HCT116 (cell line): ENCODE measurements at places on chromosomes 12 and 14. TPM values are rescaled to one million over a fixed set of nuclear protein-coding genes. Genes with fewer than 3 reads are reported as not detected.

GRCh38 chr14:100534528-100535286 is 52.5 kb downstream of the BEGAIN start:
- H3K36me3 ChIP-seq, result no peaks in the 10 kb centered on the region
- H3K4me3 ChIP-seq, result no peak overlapping the region
- no peak overlapping the region; the same call in 1 of the 2 replicates for H3K27ac ChIP-seq
- no peaks in the 10 kb centered on the region for H3K27me3 ChIP-seq
- H3K4me1 ChIP-seq, result peaks cover 14% of the 10 kb centered on the region
- no peak for DNase-seq

DNA sequence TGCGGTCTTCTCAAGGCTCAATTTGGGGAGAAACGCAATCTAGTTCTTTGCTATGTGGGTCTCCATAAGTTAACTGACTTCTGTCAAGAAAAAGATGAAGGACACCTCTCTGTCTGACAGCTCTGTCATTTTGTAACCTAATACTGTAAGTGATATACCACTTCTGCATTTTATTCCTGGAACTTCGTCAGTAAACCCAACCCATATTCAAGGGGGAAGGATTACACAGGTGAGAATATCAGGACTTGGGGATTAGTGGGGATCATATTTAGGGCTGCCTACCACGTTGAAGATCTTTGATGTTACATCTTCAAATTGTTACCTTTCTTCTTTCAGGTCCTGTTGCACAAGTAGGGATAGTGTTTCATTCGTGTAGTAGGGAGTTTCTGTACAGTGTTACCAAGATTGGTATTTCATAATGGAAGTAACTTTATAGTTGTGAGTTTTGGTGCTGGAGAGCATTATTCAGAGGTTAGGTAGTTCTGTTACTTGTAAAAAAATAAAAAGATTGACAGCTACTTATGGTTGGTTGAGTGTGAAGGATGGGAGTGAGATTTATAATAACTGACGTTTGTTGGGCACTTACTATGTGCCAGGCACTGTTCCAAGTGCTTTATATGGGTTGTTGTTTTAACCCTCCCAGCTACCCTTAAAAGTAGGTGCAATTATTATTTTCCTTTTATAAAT is 1.6 kb downstream of the TMEM260 start:
- H3K4me1 ChIP-seq, result peaks cover 10% of the 10 kb centered on the region
- H3K36me3 ChIP-seq, result peaks cover 3% of the 10 kb centered on the region
- peak overlapping the region; percentile 97 for H3K4me3 ChIP-seq
- H3K27me3 ChIP-seq, result no peaks in the 10 kb centered on the region

GRCh38 chr14:103372552-103373304 is 12.5 kb upstream of the MARK3 start:
- no peaks in the 10 kb centered on the region for H3K27me3 ChIP-seq
- no peak overlapping the region for H3K4me3 ChIP-seq
- DNase-seq, result peak; percentile 72
- no peaks in the 10 kb centered on the region for H3K36me3 ChIP-seq
- no peak overlapping the region for H3K27ac ChIP-seq
- H3K4me1 ChIP-seq, result peaks cover 13% of the 10 kb centered on the region

DNA sequence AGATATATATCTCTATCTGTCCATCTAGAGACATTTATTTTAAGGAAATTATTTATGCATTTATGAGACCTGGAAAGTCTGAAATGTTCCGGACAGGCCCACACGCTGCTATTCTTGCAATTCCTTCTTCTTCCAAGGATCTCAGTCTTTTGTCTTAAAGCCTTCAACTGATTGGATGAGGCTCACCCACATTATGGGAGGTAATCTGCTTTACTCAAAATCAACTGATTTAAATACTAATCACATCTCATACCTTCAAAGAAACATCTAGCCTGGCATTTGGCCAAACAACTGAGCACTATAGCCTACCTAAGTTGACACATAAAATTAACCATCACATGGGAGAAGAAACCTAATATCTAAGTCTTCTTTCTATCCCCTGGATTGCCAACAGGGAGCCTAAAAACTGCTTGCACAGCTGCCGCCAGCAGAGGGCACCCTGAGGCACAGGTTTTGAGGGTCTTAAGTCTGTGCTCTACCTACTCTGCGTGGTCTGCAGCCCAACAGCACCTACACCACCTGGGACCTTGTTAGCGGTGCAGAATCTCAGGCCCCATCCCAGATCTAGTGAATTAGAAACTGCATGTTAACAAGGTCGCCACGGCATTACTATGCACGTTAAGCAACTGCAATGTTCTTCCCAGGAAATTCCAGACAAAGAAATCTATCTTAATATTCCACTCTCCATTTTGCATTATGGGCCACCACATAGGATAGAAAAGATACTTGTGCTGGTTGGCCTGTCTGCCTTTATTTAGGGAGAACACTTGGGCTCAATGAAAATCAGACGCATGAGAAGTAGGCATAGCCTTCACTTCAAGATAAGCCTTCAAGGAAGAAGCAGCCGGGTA is 249.7 kb downstream of the FOXG1 start:
- no peak overlapping the region for H3K4me3 ChIP-seq
- H3K27ac ChIP-seq, result no peak overlapping the region
- H3K4me1 ChIP-seq, result no peaks in the 10 kb centered on the region
- no peaks in the 10 kb centered on the region for H3K27me3 ChIP-seq
- no peak for DNase-seq
- H3K36me3 ChIP-seq, result no peaks in the 10 kb centered on the region

- peak overlapping the region; percentile 100 for H3K27ac ChIP-seq
- no peaks in the 10 kb centered on the region for H3K36me3 ChIP-seq
- DNase-seq, result peak; percentile 97
- H3K27me3 ChIP-seq, result no peaks in the 10 kb centered on the region
- peaks cover 83% of the 10 kb centered on the region for H3K4me1 ChIP-seq
These were observed 30.6 kb upstream of the RPLP0 start for GRCh38 chr12:120231316-120232011.

GRCh38 chr12:128918481-128919260 is 65.4 kb downstream of the GLT1D1 start:
- H3K27me3 ChIP-seq, result no peaks in the 10 kb centered on the region
- no peak for DNase-seq
- H3K4me1 ChIP-seq, result no peaks in the 10 kb centered on the region
- H3K27ac ChIP-seq, result no peak overlapping the region
- H3K4me3 ChIP-seq, result no peak overlapping the region
- H3K36me3 ChIP-seq, result no peaks in the 10 kb centered on the region

The CABP1 gene
- total RNA-seq, result 0.84 TPM

DNA sequence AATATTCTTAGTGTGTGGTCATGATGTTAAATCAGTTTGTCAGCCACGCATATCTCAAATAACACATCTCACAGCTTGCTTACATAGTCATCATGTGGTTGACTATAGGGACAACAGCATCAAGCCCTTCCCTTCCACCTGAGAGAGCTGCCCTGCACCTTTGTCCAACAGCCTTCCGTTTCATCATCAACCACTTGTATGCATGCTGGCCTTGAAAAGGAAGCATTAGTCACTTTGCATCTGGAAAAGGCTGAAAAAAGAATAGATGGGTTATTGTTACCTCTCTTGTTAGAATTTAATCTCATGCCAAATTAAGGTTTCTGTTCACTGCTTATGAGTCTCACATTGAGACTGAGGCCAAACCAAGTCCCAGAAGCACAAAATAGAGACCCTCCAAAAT is 1586.5 kb upstream of the SEL1L start:
- no peaks in the 10 kb centered on the region for H3K36me3 ChIP-seq
- no peak for DNase-seq
- no peak overlapping the region for H3K27ac ChIP-seq
- no peaks in the 10 kb centered on the region for H3K27me3 ChIP-seq
- H3K4me1 ChIP-seq, result no peaks in the 10 kb centered on the region

- no peak overlapping the region for H3K27ac ChIP-seq
- H3K4me1 ChIP-seq, result no peaks in the 10 kb centered on the region
- no peak for DNase-seq
- H3K27me3 ChIP-seq, result no peaks in the 10 kb centered on the region
- no peaks in the 10 kb centered on the region for H3K36me3 ChIP-seq
These were observed 58.9 kb upstream of the FRMD6 start for GRCh38 chr14:51592836-51593235.

DNA sequence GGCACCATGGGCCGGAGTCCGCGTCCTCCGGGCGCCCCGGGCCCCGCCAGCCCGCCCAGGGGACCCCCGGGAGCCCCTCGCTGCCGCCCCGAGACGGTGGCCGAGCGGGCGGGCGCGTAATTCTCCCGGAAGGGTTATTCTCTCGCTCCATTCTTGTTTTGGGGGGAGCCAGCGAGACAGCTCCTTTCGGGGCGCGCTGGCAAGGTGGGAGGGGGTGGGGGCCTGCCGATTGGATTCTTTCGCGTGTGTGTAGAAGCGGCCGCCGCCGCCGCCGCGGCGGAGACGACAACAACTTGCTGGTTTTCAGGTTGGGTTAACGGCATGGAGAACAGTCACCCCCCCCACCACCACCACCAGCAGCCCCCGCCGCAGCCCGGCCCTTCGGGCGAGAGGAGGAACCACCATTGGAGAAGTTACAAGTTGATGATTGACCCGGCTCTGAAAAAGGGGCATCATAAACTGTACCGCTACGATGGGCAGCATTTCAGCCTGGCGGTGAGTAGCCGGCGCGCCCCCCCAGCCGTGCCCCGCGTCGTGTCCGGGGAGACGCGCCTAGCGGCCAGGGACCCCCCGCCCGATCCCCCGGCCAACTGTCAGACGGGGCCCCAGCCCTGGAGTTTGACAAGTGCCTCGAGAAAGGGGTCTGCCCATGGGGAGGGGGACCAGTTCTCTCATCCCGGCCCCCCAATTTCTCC is 755 bp downstream of the SETD1B start:
- peak overlapping the region; percentile 100 for H3K27ac ChIP-seq
- no peaks in the 10 kb centered on the region for H3K27me3 ChIP-seq
- peaks cover 3% of the 10 kb centered on the region for H3K36me3 ChIP-seq
- H3K4me1 ChIP-seq, result peaks cover 21% of the 10 kb centered on the region
- DNase-seq, result no peak

- no peaks in the 10 kb centered on the region for H3K36me3 ChIP-seq
- no peak overlapping the region for H3K4me3 ChIP-seq
- DNase-seq, result no peak
- no peaks in the 10 kb centered on the region for H3K27me3 ChIP-seq
These were observed 124.7 kb upstream of the MAX start for GRCh38 chr14:65226824-65227604.

The P2RX2 gene
- total RNA-seq, result not detected

GRCh38 chr12:53684654-53685220 is 8.9 kb upstream of the ATP5MC2 start:
- no peak for DNase-seq
- no peaks in the 10 kb centered on the region for H3K36me3 ChIP-seq
- H3K27ac ChIP-seq, result no peak overlapping the region
- H3K27me3 ChIP-seq, result no peaks in the 10 kb centered on the region
- H3K4me1 ChIP-seq, result no peaks in the 10 kb centered on the region

DNA sequence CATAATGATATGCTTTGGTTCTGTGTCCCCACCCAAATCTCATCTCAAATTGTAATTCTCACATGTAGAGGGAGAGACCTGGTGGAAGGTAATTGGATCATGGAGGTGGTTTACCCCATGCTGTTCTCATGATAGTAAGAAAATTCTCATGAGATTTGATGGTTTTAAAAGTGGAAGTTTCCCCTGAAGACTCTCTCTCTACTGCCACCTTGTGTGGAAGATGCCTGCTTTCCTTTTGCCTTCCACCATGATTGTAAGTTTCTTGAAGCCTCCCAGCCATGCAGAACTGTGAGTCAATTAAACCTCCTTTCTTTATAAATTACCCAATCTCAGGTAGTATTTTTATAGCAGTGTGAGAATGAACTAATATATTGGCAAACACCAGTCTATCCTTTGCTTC is 260.4 kb upstream of the PPFIA2 start:
- no peaks in the 10 kb centered on the region for H3K27me3 ChIP-seq
- no peak overlapping the region for H3K27ac ChIP-seq
- H3K36me3 ChIP-seq, result no peaks in the 10 kb centered on the region
- H3K4me1 ChIP-seq, result no peaks in the 10 kb centered on the region

The EXOC3L4 gene
- not detected for total RNA-seq
